ENCODE measurements at places on chromosomes 3 and 15.

DNA sequence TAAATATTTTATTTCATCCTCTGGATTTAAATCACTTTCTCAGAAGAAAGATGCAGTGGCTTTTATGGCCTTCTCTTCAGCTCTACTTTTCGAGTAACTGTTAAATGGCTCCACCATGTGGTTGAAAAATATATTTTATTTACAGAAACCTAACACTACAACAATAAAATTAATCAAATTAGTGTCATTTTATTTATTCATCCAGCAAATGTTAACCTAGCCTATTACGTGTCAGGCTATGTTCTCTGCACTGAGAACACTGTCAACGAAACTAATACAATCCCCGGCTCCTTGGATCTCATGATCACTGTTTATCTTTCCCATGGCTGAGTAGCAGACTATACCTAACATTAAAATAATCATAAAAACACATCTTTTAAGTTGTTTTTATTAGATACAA lies 148.0 kb upstream of the OSTN start:
- no peak for DNase-seq

GRCh38 chr15:44300572-44300971 lies 12.1 kb downstream of the GOLM2 start:
- no peak for DNase-seq

DNA sequence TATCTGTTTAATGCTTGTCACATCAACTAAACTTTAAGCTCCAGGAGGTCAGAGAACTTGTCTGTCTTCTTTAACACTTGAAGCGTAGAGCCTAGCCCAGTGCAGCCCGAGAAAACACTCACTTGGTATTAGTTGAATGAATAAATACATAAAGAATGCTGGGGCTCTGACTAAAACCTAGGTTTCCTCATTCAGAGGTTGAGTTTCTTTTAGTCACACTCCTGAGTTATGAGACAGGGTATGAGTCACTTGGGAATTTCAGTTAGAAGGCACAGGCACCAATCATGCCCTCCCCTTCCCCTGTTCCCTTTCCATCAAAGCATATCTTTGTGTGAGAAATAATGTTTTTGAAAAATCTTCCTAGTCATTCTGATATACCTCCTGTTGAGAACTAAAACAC lies 589.8 kb upstream of the DPPA4 start:
- no peak for DNase-seq

DNA sequence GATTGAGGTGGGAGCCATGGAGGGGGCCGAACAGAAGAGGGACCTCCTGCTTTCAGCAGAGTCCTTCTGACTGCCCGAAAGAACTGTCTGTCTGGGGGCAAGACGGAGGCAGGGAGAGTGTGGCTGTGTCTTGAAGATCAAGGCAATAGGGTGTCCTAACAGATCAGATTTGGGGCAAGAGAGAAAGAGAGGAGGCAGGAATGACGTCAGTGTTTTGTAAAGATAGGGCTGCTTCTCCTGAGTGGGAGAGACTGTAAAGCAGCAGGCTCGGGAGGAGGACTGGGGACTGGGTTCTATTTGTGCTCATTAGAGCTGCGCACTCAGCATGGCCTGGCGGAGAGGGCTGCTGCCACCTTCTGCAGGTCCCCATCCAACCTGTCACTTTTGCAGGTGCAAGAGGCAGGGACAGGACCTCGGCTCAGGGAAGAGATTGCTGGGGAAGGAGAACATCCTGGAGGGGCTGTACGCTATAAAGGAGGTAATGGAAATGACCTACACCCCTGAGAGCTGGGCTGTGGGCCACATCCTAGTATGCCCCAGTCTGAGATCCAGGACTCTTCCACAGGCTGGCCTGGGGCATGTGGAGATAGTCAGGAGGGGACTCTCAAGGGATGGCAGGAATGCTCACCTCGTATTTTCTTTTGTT lies 29.0 kb upstream of the FGD5 start:
- no peak for DNase-seq

DNA sequence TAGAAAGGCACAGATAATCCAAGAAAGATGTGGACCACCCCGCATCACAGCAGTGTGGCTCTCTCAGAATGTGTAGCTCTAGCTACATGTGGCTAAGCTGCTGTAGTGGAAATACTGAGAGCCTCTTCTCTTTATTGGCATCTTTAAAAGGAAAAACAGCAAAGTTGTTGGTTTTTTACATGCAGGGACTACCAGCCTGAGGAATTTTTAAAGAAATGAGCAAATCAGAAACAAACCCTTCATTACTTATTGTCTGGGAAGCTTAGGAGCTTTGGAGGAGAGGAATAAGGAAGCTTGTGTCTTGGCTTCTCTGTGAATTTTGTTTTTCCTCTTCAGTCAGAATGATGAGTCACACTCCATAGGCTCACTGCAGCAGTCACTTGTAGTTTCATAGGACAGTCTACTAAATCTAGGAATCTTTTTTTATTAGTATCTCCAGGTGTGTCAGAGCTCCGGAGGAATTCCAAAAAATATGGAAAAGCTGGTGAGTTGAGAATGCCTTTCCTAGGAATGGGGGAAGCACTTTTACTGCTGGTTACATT lies 27.5 kb downstream of the POLG start:
- DNase-seq = no peak

DNA sequence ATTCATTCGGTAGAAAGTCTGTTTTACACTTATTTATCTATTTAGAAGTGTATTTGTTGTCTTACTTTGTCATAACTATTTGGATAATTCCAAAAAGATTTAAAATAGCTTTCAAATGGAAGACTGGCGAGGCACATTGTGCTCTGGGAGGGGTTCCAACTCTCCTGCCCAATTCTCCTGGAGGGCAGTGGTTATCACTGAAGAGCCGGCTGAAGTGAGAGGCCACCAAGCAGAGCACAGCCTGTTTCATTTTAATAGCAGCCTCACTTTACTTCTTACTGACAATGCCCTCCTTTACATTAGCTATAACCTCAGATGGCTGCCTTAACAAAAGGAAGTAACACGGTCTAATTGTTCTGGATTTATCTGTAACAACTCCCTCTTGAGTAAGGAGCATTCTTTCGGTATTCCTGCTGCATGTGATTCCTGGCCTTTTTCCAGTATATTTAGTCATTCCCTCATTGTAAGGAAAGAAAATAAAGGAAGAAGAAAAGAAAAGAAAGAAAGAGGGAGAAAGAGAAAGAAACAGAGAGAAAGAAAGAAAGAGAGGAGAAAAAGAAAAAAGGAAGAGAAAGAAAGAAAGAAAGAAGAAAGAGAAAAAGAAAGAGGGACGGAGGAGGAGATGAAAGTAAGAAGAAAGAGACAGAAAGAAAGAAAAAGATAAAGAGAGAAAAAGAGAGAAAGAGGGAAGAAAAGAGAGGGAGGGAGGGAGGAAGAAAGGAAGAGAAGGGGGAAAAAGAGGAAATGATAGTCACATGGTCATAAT lies 339.8 kb upstream of the WNT5A start:
- DNase-seq = no peak

GRCh38 chr3:197031315-197032285 lies 2.0 kb upstream of the MELTF start:
- no peak for DNase-seq

GRCh38 chr15:98596885-98597392 lies 51.4 kb upstream of the IGF1R start:
- DNase-seq = no peak

GRCh38 chr3:61381745-61382392 lies 130.6 kb upstream of the FHIT start:
- no peak for DNase-seq

- no peak for DNase-seq
These were observed at the start of gene TIMP4 for GRCh38 chr3:12158387-12159226. Gene TIMP4 (minus strand): TSS chr3:12158912. CDS start chr3:12158840, 72 bp downstream.

GRCh38 chr3:184357248-184358123 lies 3.9 kb downstream of the CLCN2 start:
- no peak for DNase-seq

DNA sequence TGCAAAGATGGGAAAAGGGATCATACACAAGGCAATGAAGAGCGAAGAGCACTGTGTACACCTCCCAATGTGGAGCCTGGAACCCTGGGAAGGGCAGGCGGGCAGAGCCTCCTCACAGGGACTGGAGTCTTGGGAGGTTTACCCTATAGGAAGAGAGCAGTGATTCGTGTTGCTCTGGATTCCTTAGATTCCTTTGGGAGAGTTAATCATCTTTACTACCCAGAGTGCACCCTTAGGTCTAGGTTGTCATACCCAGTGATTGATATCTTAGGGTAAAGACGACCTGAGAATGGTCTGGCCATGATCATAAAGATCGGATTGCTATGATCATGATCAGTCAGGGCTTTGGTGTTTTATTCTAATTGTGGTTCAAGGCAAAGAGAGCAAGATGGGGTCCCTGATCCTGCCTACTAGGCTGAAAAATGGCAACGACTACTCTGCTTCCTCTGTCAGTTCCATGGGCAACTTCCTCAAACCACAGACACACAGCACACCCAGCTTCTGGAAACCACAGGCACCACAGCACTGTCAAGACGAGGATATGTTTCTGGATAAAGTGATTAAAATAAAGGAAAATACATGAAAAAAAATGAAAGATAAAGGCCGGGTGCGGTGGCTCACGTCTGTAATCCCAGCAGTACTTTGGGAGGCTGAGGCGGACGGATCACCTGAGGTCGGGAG lies 20.4 kb upstream of the MAP6D1 start:
- no peak for DNase-seq

DNA sequence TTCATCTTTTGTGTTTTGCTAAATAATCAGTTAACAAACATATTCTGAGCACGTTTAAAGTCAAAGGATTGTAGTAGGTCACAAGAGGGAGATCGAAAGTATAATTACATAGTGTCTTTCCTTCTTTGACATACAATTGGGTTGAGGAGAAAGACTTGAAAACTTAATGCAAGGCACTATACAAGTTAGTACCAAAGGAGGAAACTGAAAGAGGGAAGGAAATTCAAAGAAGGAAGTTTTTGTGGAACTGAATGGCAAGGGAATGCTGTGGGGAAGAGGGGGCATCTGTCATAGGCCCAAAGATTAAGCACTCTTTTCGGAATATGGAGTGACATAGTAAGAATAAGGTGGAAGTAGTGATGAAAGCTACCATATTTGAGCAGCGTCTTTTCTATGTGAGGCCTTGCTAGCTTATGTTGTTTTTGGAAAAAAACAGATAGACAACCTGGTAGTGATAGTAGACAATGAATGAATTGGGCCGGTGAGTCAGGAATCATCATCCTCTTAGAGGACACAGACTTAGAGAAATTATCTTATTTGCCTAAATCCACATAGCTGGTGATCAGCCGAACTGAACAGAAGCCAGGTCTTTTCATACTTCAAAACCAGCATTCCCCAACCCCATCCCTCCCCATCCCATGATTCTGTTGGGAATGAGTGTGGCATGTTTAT lies 10.2 kb downstream of the MBNL1 start:
- DNase-seq = no peak

GRCh38 chr15:35603301-35603700 lies 57.3 kb upstream of the DPH6 start:
- DNase-seq = no peak

GRCh38 chr3:141178026-141178425 lies 53.6 kb upstream of the PXYLP1 start:
- no peak for DNase-seq

DNA sequence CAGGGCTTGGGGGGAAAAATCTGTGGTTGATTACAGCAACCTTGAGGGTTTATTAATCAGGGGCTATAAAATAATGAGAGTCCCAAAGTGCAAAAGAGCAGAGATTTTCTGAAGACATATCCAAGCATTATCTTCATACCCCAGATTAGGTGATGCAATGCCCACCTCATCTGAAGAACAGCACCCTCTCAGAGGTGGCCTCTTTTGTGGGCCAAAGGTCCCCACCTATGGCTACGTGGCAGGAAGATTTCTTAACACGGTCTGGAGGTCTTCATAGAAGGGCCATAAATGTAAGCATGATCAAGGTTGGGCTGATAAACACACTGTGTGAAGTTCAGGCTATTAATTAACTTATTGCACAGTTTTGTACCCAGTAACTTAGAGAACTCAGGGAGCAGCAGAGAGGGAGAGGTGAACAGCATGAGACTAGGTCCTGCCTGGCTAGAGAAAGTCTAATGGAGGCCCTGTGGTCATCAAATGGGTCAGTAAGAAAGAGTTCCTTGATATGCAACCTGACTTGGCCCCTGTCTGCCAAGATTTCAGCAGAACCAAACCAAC lies 29.6 kb upstream of the RBP2 start:
- no peak for DNase-seq

DNA sequence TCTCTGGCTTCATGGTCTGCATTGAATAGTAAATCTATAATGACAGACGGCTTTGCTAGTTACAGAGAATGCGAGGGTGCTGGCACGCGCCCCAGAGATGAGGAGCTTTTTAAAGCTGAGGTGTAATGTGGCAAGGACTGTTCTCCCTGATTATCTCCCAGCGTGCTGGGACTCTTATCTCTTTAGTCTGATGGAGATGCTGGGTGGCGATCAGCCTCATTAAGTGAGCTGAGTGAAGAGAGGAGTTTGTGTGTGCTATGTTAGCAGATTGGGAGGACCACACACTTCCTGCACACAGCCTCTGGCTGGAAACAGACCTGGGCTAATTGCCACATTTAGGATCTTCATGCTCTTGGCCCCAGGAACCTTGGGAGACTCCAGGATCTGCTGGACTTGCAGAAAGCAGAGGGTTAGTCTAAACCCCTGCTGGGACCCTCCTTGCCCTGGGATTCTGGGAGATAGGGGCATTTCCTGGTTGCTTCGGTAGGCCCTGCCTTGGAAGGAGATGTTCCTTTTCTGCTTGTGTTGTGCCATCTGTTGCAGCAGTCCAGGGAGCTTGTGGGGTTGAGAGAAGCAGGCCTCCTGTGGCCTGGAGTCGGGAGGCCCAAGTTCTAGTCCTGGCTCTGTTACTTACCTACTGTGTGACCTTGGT lies 15.0 kb downstream of the PDIA5 start:
- DNase-seq = no peak

DNA sequence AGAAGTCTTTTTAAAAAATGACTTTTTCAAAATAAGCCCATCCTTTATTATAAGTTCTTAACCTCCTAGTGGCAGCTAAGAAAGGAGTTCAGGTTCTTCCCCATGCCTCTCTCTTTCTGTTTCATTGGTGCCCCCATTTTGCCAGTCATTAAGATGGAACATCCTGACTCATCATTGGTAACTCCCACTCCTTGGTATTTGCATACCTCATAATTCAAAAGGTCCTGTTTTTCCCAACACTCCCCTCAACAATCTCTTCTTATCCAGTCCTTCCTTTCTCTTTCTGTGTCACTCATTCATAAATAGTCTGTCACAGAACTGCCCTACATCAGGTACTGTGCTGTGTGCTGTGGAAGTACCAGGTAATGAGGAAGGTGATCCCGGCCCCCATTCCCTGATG lies 394.0 kb downstream of the FOXP1 start:
- no peak for DNase-seq

GRCh38 chr3:42901073-42901415 lies 4.9 kb upstream of the ZNF662 start:
- DNase-seq = no peak

DNA sequence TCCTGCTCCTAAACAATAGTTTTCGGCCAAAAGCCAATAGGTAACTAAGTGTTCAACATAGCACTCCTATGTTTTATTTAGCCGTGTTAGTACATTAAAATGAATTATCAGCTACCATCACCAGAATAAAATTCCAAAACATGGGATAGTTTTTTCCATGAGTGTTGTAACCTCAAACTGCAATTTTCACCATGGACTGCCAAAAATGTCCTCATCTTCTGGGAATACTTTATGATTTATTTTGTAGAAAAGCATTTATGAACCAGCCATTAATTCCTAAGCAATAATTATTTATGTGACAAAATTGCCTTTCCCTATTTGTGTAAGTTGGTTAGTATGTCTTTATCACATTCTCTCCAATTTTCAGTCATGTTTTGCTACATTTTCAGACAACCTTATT lies 438.1 kb downstream of the NAALADL2 start:
- no peak for DNase-seq

GRCh38 chr3:172244011-172244410 lies 204.2 kb downstream of the GHSR start:
- DNase-seq = no peak

Data from stimulated activated CD4-positive, alpha-beta T cell treated with anti-CD3 and anti-CD28 coated beads, Interleukin-1b, Interleukin-23, amount 100 ng/mL, for 1 hour (primary cell).